Iris pigment epithelial cell (primary cell): ENCODE measurements at places on chromosomes 3 and 15.

GRCh38 chr3:3860235-3860634 is 61.0 kb downstream of the LRRN1 start:
- DNase-seq, result no peak

- DNase-seq, result peak; percentile 90
These were observed 36.7 kb upstream of the BLM start for GRCh38 chr15:90680371-90680935.

GRCh38 chr3:55609230-55609827 is 122.2 kb upstream of the WNT5A start:
- no peak for DNase-seq

GRCh38 chr3:61975199-61975598 is 398.2 kb downstream of the FEZF2 start:
- no peak for DNase-seq

GRCh38 chr3:108946292-108947285 is 7.1 kb downstream of the GUCA1C start:
- peak; percentile 73 for DNase-seq

DNA sequence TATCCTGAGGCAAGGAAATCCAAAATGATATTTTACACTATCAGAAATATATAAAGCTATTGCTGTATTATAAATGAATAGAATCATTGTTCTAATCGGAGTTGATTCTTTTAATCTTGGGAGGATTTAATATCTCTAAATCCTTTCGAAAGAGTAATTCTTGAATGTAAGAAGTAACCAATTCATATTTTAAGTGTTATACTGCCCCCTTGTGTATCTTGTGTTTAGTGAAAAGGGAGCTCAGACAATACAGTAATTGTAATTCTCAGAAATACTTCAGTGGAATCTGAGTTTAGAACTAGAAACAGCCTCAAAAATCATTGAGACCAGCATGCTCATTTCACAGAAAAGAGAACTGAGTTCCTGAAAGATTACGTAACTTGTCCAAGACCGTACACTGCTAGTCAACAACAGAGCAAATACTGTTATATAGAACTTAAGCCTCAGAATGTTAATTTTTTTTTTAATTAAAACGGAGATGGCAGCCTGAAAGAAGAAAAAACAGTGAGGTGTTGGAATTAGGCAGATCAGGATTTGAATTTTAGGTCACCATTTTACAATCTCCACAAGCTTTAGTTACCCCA is 42.9 kb downstream of the PLCH1 start:
- peak; percentile 42 for DNase-seq

- no peak for DNase-seq
These were observed 35.6 kb downstream of the APBA2 start for GRCh38 chr15:28921336-28921735.

GRCh38 chr3:153130312-153130977 is 31.6 kb upstream of the RAP2B start:
- peak; percentile 84 for DNase-seq

- DNase-seq, result peak; percentile 70
These were observed 44.3 kb upstream of the CPNE4 start for GRCh38 chr3:132079147-132079546.

GRCh38 chr15:90259524-90259923 is 5.9 kb upstream of the NGRN start:
- peak; percentile 73 for DNase-seq

GRCh38 chr3:172846706-172847105 is 96.2 kb downstream of the ECT2 start:
- peak; percentile 22 for DNase-seq

GRCh38 chr3:4950351-4950784 is 28.9 kb upstream of the BHLHE40 start:
- no peak for DNase-seq

DNA sequence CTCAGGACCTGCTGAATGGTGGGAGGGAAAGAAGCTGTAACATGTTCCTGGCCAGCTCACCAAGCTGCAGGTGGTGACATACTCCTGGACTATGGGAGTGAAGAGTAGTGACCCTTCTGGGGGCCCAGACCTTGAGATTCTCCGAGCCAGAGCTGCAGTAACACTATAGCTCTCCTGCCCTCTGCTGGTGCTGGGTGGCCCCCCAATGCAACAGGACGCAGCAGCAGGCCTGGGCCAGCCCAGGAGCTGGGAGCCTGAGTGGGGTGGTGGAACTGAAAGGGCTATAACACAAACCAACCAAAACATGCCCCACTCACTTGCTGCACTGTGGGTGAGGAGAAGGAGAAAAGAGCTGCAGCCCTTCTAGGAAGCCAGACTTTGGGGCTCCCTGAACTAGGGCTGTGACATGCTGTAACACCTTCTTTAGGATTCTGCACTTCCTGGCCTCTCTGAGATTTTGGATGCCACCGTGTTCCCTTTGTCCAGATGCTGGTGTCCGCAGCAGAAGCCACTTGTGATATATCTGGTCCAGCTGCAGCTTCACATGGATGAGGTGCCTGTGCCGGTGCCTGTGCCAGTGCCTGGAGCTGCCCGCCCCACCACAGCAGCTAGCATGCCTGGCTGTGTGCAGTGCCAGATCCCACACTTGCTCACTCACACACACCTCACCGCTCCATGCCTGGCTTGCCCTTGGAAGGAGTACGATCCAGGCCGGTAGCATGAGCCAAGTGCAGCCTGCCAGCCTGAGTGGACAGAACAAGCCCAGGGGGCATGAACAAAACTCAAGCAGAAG is 636.8 kb upstream of the KCNMB2 start:
- DNase-seq, result no peak

DNA sequence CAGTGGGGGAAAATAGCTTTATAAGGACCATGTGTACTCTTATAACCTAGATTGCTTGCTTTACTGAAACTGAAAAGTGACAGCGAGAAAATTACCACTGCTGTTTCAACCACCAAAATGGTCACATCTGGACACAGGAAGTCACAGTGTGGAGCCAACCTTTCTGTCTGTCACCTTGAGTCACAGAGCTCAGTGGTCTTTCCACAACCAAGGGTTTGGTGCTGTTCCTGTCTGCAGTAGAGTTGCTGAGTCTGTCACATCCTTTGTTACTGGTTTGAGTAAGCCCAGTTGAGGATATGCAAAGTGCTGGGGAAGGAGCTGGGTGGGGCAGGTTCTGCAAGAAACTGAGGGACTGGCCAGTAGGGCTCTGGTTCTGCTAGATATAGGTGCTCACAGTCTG is 139.1 kb upstream of the EIF1B start:
- no peak for DNase-seq

GRCh38 chr3:195238586-195239118 is 32.3 kb downstream of the XXYLT1 start:
- peak; percentile 36 for DNase-seq

DNA sequence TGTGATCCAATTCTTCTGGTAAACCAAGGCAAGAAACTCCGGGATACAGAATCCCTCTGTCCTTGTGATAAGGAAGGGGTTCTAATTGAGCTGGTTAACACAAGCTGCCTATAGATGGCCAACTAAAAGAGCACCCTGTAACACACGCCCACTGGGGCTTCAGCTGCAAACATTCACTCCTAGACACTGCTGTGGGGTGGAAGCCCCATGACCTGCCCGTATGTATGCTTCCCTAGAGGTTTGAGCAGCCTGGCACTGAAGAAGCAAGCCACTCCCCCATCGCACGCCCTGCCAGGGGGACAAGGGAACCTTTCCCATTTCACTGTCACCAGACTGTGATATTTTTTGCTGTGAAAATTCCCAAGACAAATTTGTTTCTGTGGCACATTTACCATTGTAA is 516.9 kb upstream of the GOLIM4 start:
- DNase-seq, result no peak

DNA sequence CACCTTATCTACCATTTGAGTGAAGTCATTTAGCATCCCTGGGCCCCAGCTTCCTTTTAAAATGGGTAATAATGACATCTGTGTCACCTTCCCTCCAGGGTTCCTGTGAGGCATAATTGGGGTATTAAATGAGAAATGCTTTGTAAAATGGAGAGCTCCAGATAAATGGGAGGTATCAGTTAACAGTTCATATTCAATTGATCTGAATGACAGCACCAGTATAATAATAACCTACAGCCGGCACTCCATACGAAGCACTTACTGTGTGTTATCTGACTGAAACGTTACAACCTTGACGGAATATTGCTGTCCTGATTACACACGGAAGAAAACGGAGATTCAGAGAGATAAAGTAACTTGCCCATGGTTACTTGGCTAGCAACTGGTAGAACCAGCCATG is 53.6 kb downstream of the BHLHE40 start:
- no peak for DNase-seq

- no peak for DNase-seq
These were observed 67.4 kb downstream of the TMEM266 start for GRCh38 chr15:76127169-76127568.

- no peak for DNase-seq
These were observed 8.4 kb downstream of the COLQ start for GRCh38 chr3:15513116-15513515.

- peak; percentile 94 for DNase-seq
These were observed 5.0 kb downstream of the GATA2 start for GRCh38 chr3:128487813-128488635.

GRCh38 chr3:124760601-124761000 is 30.3 kb downstream of the UMPS start:
- peak; percentile 75 for DNase-seq
